HFFc6 (cell line): ENCODE measurements at places on chromosomes 5 and 9.

DNA sequence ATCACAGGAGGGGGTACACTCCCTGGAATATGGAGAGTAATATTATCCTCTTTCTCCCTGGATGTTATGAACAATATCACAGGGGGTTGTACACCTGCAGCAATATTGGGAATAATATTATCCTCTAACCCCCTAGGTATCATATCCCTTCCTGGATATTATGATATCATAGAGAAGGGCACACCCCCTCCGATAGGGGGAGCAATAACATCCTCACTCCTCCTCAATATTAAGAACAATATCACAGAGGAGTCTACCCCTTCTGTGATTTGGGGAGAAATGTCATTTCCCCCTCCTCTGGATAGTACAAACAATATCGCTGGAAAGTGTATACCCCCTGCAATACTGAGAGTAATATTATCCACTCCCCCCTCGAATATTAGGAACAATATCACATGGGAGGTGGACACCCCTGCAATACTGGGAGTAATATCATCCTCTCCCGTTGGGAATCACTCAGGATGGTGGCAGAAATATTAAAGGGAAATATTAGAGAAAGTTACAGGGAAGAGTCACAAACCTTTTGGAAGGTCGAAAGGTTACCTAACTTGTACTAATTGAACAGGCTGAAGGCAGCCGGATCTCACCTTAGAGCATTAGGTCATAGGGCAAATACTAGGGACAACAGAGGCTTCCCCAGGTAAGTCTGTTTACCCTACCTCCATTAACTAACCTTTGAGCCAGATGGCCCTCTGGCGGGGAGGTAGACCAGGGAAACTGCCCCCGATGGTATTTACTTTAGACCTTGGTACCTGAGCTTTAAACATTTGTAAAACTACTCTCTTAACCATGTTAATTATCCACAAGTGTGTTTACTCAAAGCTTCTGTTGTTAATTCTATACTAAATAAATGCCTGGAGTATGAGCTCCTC is 57.5 kb upstream of the FREM1 start:
- DNase-seq = no peak

DNA sequence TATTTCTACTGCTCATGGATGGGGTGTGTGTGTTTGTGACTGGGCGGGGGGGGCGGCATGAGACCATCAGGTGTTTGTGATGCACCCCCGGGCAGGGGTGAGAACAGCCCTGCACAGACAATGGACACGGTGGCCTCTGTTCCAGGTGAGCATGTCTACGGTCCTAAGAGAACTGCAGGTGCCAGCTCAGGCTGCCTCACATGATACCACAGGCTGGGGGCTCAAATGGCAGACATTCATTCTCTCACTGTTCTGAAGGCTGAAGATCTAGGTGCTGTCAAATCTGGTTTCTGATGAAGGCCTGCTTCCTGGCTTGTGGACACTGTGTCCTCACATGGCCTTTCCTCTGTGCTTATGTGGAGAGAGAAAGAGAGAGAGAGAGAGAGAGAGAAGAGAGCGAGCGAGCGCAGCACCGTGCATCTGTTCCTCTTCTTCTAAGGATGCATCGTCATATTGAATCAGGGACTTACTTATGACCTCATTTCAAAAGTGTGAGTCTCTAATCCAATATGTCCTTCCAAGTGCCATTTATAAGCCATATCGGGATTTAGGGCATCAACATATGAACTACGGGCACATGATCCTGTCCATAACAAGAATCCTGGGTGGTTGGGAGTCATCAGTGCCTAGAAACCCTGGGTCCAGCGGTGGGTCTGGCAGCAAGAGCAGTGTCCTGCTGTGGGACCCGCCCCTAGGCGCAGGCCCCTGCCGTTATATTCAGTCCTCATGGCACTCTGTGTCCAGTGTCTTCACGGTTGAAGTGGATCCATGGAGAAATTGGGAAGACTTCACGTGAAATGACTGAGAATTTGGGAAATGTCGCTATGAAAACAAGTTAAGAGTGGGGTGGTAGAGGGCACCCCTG is 42.5 kb downstream of the NXNL2 start:
- DNase-seq = no peak

DNA sequence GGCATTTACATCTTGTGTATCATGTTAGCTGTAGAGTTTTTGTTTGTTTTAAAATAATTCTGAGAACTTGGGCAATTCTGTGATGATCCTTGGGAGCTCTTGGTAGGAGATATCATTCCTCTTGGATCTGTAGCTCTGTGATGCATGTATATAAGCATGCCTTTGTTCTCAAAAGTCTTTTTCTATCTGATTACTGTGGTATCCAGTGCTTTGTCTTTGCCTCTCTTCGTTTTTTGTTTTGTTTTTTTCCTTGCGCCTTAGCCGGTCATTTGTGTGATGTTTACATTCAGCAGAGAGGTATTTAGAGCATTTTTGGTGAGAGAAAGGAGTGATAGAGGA is 110.0 kb downstream of the PAM start:
- DNase-seq = peak; percentile 30

DNA sequence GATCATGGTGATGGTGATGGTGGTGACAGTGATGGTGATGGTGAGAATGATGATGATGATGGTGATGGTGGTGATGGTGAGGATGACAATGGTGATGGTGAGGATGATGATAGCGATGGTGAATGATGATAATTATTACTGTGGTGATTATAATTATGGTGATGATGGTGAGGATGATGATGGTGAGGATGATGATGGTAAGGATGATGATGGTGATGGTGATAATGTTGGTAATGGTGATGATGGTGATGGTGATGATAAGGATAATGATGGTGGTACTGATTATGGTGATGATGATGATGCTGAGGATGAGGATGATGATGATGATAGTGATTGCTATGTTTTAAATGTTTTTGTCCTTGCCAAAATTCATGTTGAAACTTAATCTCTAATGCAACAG is 37.3 kb upstream of the HRH2 start:
- DNase-seq = no peak

DNA sequence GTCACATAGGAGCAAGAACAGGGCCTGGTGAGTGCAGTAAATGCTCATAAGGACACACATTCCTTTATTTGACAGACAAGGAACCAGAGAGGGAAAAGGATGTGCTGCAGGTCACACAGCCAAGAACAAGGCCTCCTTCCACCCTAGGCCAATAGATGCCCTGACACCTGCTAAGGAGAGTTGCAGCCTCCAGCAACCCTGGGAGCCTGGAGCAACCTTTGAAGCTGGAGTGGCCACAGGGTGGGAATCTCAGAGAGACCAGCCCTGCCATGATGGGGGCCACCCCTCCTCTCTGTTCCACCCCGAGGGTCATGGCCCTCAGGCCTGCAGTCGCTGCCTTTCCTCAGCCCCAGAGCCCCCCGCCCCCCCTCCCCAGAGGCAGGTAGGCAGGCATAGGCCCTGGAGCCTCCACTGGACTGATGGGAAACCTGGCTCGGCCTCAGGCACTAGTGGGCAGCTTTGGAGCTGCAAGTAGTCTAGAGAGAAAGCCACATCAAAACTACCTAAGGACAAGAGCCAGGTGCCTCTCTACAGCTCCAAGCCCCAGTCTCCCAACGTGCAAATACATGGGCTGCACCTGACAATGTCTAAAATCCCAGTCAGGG is 116.1 kb upstream of the SPOCK1 start:
- DNase-seq = no peak

DNA sequence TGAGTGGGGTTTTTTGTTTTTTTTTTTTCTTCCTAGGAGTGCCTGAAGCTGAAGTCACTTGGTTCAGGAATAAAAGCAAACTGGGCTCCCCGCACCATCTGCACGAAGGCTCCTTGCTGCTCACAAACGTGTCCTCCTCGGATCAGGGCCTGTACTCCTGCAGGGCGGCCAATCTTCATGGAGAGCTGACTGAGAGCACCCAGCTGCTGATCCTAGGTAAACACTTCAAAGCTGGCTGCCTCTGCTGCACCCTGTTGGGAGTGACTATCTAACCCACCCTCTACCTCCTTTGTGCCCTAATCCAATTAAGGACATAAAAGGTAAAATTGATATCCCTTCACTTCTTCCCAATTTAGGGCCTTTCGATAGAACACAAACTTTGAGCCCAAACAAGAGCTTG is 206.8 kb downstream of the SAXO1 start:
- no peak for DNase-seq

DNA sequence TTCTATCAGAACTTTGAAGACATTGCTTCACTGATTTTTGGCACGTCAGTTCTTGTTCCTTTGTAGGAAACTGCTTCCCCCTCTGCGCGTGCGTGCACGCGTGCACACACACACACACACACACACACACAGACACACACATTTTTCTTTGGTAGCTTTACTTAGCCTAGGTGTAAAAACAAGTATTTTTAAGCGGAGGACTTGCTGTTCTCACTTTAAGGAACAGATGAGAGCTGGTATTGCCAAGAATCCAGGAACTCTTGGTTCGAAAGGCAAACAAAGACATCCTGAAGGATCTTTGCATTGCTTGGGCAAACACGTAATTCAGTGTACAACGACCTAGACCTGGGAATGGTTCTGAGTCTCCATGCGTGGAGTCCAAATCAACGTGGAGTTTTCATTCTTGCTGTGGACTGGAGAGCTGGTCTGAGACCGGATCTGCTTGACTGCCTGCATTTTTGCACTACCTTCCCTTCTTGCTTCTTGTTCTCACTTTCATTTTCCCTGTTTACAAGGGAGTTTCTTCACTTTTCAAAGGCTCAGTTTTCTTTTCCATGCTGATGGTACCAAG is 8.2 kb downstream of the TMEM268 start:
- DNase-seq = no peak

GRCh38 chr5:3091040-3091774 is 339.7 kb upstream of the IRX2 start:
- no peak for DNase-seq

DNA sequence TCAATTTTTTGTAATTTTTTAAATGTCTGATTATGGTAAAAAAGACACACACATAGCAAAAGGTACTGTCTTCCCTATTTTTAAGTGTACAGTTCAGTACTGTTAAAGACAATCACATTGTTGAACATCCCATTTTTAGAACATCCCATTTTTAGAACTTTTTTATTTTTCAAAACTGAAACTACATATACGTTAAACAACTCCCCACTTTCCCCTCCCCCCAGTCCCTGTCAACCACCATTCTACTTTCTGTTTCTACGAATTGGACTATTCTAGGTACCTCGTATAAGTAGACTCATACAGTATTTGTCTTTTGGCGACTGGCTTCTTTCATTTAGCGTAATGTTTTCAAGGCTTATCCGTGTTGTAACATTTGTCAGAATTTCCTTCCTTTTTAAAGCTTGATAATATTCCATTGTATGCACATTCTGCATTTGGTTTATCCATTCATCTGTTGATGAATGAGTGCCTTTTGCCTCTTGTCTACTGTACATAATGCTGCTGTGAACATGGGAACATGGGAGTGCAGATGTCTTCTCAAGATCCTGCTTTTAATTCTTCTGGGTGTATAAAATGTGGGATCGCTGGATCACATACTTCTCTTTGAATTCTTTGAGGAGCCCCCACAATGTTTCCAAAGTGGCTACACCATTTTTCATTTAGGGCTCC is 154.0 kb downstream of the PIK3R1 start:
- DNase-seq = no peak

GRCh38 chr9:15572200-15572770 is 19.4 kb downstream of the CCDC171 start:
- no peak for DNase-seq

GRCh38 chr9:110076894-110077725 is 130.8 kb downstream of the C9orf152 start:
- peak; percentile 66 for DNase-seq

GRCh38 chr9:123347289-123348060 is 8.5 kb upstream of the CRB2 start:
- no peak for DNase-seq

- no peak for DNase-seq
These were observed 144.2 kb downstream of the PCSK1 start for GRCh38 chr5:96288845-96289185.

- no peak for DNase-seq
These were observed 2.9 kb downstream of the SEMA6A start for GRCh38 chr5:116571568-116572349.

GRCh38 chr9:34276772-34277171 is 52.3 kb downstream of the KIF24 start:
- DNase-seq = no peak

GRCh38 chr9:81498576-81498975 is 190.8 kb downstream of the TLE1 start:
- no peak for DNase-seq

- no peak for DNase-seq
These were observed 127.2 kb downstream of the MACIR start for GRCh38 chr5:103385722-103386121.

DNA sequence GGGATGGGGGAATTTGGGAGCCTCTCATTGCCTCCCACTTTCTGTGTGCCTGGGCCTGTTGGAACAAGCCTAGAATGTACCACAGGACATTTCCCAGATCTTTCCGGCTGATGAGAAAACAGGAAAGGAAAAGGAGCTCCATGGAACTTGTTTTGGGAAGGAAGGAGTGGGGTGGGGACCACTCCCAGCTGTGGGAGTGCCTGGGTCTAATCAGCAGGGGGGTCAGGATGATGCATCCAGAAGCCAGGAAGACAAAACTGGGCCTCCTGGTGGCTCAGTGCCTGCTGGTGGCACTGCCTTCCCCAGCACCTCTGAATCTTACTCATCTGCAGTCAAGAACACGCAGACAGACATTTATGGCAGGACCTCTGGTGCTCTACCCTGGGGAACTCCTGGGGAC is 2.8 kb downstream of the SMIM33 start:
- DNase-seq = no peak

GRCh38 chr5:38932854-38933408 is 87.1 kb downstream of the OSMR start:
- no peak for DNase-seq

DNA sequence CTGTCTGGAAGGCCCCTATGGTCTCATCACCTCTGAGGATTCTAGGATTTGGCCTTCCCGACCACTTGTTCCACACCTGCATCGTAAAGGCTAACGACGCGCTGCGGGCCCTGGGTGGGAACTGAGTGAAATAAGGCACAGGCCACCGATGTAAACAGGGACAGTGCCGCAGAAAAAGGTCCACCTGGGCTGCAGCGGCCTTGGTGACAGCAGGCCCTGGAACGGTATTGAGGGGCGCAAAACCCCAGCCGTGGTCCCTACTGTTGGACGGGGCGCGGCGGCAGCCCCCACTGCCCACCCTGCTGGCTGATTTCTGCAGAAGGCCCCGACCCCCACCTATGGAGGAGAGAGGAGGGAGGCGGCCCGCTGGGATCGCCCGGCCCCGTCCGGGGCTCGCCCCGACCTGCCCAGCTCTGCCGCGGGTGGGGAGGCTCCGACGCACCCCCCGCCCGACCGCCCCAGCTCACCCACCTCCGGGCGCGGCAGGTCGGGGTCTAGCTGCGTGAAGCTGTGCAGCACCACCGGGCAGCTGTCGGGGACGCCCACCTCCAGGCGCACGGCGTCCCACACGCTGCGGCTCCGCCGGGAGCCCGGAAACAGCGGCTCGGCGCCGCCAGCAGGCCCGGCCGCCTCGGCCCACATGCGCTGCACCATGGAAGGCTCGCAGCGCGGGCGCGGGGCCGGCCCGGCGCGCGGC is 391 bp downstream of the RALGDS start:
- no peak for DNase-seq

- no peak for DNase-seq
These were observed 11.4 kb upstream of the DAB2IP start for GRCh38 chr9:121640076-121640475.

GRCh38 chr9:95336281-95336680 is 18.8 kb upstream of the FANCC start:
- DNase-seq = no peak

- no peak for DNase-seq
These were observed 243.7 kb downstream of the MPDZ start for GRCh38 chr9:13035822-13036221.
